Tibial nerve (tissue), 4 donors: ENCODE measurements at places on chromosomes 12 and 14.

- H3K36me3 ChIP-seq = no peaks in the 10 kb centered on the region
- no peaks in the 10 kb centered on the region for H3K4me1 ChIP-seq
- H3K4me3 ChIP-seq = no peak overlapping the region
- DNase-seq = no peak
- H3K27me3 ChIP-seq = no peaks in the 10 kb centered on the region
These were observed 10.0 kb upstream of the NRIP2 start for GRCh38 chr12:2844786-2845185.

DNA sequence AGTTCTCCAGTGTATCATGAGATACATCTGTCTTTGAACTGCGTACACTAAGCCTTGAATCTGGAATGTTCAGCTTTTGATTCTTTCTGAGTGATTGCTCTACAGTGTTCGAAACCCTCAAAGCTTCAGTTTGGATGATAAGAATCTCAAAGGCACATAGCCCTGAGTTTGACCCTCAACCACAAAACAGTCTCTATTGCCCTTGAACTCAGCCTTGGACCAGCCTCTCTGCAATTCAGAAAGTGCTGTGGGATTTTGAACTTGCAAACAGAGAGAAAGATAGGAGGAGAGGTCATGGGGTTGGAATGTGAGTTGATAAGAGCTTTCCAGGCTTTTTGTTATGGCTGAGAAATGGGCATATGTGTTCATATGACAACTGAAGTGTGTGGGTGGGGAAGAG lies 100.3 kb downstream of the MYRFL start:
- no peak overlapping the region for H3K27ac ChIP-seq
- DNase-seq = no peak
- no peaks in the 10 kb centered on the region for H3K4me1 ChIP-seq
- H3K27me3 ChIP-seq = no peaks in the 10 kb centered on the region
- no peak overlapping the region for H3K4me3 ChIP-seq

DNA sequence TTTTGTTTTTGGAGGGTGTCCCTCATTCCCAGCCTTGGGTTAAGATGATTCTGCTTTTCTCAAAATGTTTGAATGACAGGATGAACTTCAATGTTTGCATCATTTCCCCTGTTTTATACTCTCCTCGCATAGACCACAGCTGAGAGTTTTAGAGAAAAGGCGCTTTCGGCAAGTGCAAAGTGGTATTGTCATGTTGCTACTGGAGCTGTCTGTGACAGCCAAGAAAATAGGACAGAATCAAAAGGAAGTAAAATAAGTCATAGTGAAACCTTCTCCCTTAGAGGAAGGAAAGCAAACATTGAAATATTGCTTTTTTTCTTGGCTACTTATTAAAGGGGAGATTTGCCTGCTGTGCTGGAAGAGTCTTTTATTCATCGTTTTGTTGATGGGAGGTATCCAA lies 33.5 kb upstream of the ARHGAP5 start:
- H3K4me3 ChIP-seq = no peak overlapping the region
- no peaks in the 10 kb centered on the region for H3K27me3 ChIP-seq
- no peaks in the 10 kb centered on the region for H3K4me1 ChIP-seq

DNA sequence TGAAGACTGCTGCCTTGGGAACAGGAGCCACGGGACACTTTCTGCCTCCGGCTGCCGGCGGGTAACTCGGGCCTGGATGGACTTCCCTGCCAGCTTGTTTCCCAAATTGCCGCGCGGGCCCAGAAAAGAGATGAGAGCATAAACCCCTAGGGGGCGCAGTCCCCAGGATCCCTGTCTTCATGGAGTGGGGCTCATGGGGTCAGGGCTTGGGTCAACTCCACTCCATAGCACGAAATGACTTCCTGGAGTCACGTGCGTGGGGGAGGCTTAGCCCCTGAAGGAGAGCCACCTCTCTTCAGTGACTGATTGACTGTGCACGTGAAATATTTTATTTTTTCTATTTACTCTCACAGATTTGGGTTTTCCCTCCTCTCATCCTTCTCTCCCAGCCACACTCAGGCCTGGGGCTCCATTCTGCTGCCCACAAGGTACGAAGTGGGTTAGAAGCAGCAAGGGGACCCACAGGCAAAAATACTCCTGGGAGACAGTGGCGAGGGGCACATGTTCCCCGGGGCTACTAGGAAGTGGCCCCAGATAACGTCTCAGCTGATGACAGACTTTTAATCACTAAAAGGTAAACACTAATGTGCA lies 10.0 kb downstream of the PGF start:
- peaks cover 27% of the 10 kb centered on the region for H3K4me1 ChIP-seq
- no peaks in the 10 kb centered on the region for H3K27me3 ChIP-seq
- DNase-seq = no peak
- H3K4me3 ChIP-seq = no peak overlapping the region
- no peak overlapping the region for H3K27ac ChIP-seq
- H3K36me3 ChIP-seq = no peaks in the 10 kb centered on the region

- H3K4me1 ChIP-seq = peaks cover 3% of the 10 kb centered on the region
- H3K27me3 ChIP-seq = no peaks in the 10 kb centered on the region
- no peak overlapping the region for H3K27ac ChIP-seq
- DNase-seq = no peak
These were observed 95.4 kb downstream of the NKX2-1 start for GRCh38 chr14:36424478-36425102.

DNA sequence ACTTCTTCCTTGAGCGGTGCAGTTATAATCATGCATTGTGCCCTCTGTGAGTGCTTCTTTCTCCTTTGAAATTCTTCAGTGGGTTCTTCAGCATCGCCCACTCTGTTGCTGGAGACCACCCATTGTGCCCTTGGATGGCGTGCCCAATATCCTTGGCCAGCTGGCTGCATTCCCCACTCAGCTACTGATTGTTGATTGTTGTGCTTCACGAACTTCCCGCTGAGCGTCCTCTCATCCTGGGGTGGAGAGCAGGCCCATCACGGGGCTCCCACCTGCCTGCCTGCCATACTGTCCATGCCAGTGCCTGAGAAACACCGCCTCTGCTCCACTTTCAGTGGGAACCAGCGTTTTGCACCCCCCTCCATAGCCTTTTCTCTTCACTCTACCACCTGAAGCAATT lies 8.6 kb upstream of the SSTR1 start:
- no peaks in the 10 kb centered on the region for H3K4me1 ChIP-seq
- DNase-seq = no peak
- H3K4me3 ChIP-seq = no peak overlapping the region
- no peaks in the 10 kb centered on the region for H3K27me3 ChIP-seq

- no peaks in the 10 kb centered on the region for H3K36me3 ChIP-seq
- H3K27ac ChIP-seq = peak overlapping the region; percentile 40
- no peak overlapping the region for H3K4me3 ChIP-seq
These were observed 43.8 kb downstream of the ANO6 start for GRCh38 chr12:45259675-45260074.

DNA sequence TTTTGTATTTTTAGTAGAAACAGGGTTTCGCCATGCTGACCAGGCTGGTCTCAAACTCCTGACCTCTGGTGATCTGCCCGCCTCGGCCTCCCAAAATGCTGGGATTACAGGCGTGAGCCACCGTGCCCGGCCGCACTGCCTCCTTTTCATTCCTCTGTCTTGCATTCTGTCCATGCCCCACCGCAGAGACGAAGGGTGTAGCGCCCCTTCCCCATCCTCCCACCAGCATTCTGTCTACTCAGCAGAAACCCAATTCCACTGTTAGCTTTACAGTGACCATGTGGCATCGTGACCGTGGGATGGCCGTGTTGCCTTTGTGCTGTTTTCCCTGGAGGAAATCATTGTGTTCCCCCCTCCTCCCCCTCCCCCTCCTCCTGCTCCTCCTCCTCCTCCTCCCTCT lies 10.3 kb downstream of the TEX22 start:
- no peaks in the 10 kb centered on the region for H3K4me1 ChIP-seq
- no peaks in the 10 kb centered on the region for H3K27me3 ChIP-seq
- H3K27ac ChIP-seq = no peak overlapping the region
- DNase-seq = no peak

DNA sequence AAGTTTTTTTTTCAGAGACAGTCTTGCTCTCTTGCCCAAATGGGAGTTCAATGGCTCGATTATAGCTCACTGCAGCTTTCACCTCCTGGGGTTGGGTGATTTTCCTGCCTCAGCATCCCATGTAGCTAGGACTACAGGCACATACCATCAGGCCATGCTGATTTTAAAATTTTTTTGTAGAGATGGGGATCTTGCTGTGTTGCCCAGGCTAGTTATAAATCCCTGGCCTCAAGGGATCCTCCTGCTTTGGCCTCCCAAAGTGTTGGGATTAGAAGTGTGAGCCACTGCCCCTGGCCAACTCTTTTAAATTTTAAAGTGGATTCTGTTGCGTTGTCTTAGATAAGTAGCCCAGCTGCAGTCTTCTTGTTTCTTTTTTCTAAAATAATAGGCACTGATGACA lies 115.8 kb downstream of the RAD51B start:
- H3K27ac ChIP-seq = no peak overlapping the region
- H3K27me3 ChIP-seq = no peaks in the 10 kb centered on the region
- no peak for DNase-seq

DNA sequence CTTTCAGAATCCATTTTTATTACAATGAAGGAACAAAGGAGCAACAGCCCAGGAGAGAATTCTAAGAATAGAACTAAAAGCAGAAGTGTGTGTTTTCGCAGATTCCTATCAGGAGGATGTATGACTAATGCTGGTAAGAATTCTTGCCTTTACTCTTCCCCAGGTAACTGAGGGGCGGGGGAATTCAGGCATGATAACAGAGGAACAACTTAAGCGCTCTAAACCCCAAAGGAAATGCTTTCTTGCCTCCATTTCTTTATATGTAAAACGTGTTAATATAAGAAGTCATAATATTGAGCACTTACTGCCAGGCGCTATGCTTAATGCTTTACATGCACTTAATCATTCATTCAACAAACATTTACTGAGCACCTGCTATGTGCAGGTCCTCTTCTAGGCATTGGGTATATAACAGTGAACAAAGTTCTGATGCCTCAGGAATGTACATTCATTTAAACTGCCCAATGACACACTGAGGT lies 4.5 kb downstream of the HCAR1 start:
- H3K27ac ChIP-seq = no peak overlapping the region
- H3K4me1 ChIP-seq = no peaks in the 10 kb centered on the region
- DNase-seq = no peak
- H3K4me3 ChIP-seq = no peak overlapping the region
- no peaks in the 10 kb centered on the region for H3K27me3 ChIP-seq

GRCh38 chr12:57770734-57771133 lies 1.2 kb downstream of the METTL1 start:
- no peaks in the 10 kb centered on the region for H3K36me3 ChIP-seq
- peaks cover 17% of the 10 kb centered on the region for H3K27me3 ChIP-seq
- no peak for DNase-seq
- peaks cover 42% of the 10 kb centered on the region for H3K4me1 ChIP-seq
- no peak overlapping the region for H3K4me3 ChIP-seq
- H3K27ac ChIP-seq = no peak overlapping the region

- H3K36me3 ChIP-seq = no peaks in the 10 kb centered on the region
- peak overlapping the region; percentile 36 for H3K27ac ChIP-seq
- no peak for DNase-seq
- H3K4me3 ChIP-seq = no peak overlapping the region
These were observed 76.0 kb downstream of the WDR20 start for GRCh38 chr14:102215576-102216250.

GRCh38 chr12:122753319-122753650 lies 661 bp downstream of the DENR start:
- no peaks in the 10 kb centered on the region for H3K27me3 ChIP-seq
- DNase-seq = no peak
- peak overlapping the region; percentile 70 for H3K4me3 ChIP-seq
- peak overlapping the region; percentile 55 for H3K27ac ChIP-seq

GRCh38 chr12:11813438-11813813 lies 164.0 kb downstream of the ETV6 start:
- peaks cover 5% of the 10 kb centered on the region for H3K4me1 ChIP-seq
- H3K4me3 ChIP-seq = peak overlapping the region; percentile 34
- no peak for DNase-seq

DNA sequence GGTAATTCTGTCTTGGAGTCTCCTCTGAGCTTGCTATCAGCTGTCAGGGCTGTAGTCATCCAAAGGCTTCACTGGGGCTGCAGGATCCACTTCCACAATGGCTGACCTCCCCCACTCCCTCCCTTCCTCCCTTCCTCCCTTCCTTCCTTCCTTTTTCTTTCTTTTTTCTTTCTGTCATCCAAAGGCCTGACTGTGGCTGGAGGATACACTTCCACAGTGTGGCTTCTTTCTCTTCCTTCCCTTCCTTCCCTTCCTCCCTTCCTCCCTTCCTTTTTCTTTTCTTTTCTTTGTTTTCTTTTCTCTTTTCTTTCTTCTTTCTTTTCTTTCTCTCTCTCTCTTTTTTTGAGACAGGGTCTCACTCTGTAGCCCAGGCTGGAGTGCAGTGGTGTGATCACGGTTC lies 30.6 kb downstream of the ARF6 start:
- no peak overlapping the region for H3K27ac ChIP-seq
- H3K27me3 ChIP-seq = no peaks in the 10 kb centered on the region
- peaks cover 6% of the 10 kb centered on the region for H3K4me1 ChIP-seq
- no peak overlapping the region for H3K4me3 ChIP-seq
- no peak for DNase-seq

DNA sequence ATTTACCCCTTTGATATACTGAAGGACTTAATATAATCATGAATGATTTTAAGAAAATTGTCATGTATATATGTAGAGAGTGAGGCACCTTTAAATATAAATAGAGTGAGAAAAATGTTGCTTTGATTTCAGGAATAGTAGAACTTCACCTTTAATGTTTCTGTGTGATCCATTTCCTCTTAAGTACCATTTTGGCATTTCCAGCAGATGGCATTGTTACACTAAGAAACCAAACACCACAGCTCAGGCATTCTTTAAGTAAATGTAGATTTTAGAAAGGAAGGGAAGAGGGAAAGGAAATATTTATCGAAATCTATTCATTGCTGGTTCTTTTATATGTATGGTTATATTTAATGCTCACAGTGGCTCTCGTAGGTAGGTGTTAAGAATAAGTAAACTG lies 556.7 kb upstream of the FBXO33 start:
- DNase-seq = no peak
- H3K4me1 ChIP-seq = no peaks in the 10 kb centered on the region
- no peaks in the 10 kb centered on the region for H3K27me3 ChIP-seq
- no peak overlapping the region for H3K27ac ChIP-seq
- no peak overlapping the region for H3K4me3 ChIP-seq

DNA sequence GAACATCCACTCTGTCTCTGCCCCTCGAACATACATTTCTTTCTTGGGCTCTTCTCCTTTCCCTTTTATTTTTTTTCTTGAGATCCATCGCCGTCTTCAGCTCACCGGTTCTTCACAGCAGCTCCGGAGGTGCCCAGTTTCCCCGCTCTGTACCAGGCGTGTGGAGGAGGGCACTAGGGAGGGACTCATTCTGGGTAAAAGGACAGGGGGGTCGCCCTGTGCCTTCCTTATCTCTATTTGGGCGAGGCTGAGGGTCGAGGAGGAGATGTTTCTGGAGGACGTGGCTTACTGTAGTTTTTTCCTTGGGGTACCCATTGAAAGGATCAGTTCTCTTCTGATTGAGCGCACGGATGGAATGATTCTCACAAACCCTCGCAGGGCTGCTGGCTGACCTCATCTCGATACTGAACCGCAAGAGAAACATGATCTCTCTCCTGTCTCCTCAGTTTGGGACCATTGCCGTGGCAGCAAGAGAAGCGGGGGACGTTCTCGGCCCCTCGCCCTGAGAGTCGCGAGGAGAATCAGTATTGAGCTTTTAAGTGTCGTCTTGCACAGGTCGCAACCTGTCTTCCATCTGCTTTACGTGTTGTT lies 386 bp downstream of the LIN52 start:
- no peaks in the 10 kb centered on the region for H3K36me3 ChIP-seq
- DNase-seq = no peak
- peak overlapping the region; percentile 98 for H3K4me3 ChIP-seq
- H3K27me3 ChIP-seq = no peaks in the 10 kb centered on the region
